ENCODE measurements at places on chromosomes 3 and 15.

- DNase-seq, result no peak
These were observed 42.2 kb downstream of the ZNF609 start for GRCh38 chr15:64502551-64502950.

DNA sequence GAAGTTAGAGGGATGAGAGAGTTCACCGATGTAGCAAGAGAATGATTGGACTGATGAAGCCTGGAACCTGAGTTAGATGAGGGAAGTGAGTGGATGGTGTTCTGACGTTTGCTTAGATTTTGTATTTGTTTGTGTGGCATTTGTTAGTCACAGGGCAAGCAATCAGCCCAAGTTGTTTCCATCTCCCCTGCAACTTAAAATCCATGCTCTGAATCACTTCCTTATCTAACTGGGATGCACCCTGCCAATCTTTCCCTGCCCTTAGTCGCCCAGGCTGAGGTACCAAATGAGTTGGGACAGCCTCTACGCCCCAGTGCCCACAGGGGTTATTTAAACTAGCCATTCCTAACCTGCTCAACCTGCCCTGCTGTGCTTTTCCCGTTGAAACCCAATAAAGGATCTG is 12.6 kb downstream of the PAQR5 start:
- DNase-seq, result no peak

DNA sequence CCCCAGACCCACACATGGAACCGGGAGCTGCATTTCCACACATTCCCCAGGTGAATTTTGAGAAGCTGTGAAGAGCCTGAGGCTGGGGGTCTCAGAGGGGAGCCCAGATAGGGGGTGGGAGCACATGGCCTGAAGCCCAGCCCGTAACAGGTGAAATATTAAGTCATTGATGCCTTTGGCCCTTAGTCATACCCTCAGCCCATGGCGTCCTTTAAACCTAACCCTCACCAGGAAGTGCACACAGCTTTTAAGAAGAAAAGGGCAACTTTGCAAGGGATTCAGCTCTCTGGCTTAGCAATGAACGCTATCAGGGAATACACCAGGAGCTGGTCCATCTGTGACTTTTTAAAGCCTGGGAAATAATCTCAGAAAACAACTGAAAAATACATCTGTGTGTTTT is 40.6 kb downstream of the WNT7A start:
- no peak for DNase-seq

DNA sequence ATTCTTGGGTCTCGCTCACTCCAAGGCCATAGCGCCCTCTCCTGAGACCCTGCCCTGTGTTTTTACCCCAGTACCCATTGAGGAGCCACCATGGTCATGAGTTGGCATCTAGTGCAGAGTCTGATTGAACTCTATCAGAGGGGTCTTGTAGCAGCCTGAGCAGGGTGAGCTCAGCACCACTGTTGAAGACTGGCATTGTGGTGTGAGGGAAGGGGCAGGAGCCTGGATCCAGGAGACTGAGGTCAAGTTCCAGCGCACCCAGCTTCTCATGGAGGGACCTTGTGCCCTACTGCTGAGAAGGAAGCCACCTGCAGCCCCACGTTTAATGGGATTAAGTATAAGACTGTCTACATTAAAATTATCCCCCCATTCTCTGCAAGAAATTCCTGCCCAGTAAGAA is 65.8 kb upstream of the LARS2 start:
- DNase-seq, result no peak

DNA sequence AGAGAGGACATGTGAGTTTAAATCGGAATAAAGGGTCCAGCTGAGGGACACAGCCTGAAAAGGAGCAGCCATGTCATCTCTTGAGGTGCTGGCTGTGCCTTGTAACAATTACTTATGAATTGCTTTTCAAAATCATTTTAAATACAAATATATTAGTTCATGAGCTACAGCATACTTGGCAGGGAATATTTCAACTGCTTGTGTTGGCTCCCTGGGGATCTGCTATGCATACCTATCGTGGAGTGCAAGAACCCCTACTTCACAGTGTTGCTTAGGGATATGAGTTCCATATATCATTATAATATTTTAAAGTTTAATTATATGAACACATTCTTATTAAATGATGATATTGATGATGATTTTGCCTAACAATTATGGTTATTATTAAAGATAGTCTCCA is 19.1 kb upstream of the P2RY14 start:
- no peak for DNase-seq

DNA sequence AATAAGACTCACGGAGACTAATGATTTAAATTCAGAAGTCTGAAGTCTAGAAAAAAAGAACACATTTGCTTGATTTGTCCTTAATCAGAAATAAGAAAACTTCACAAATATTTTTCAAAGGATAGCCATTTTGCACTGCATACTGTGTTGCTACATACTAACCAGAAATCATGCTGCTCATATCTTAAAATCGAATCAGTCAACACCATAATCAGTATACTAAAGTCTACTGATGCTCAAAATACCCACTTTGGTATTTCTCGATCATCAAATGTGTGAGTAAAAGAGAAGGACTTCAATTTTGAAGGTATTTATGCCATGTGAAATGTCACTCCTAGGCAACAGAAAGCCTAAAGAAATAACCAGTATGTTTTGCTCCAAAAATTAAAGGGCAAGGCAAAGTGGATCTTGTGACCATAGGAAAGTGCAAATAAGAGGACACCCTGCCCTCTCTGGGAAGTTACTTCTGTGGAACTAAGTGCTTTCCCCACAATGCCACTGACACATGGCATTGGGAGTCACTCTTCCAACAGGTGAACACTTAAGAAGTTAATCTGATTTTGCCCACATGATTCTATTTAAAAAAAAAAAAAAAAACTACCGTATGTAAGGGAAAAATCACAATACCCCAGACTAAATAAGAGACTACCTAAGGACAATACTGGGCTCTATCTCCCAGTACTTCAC is 2.7 kb downstream of the LRIG1 start:
- no peak for DNase-seq

DNA sequence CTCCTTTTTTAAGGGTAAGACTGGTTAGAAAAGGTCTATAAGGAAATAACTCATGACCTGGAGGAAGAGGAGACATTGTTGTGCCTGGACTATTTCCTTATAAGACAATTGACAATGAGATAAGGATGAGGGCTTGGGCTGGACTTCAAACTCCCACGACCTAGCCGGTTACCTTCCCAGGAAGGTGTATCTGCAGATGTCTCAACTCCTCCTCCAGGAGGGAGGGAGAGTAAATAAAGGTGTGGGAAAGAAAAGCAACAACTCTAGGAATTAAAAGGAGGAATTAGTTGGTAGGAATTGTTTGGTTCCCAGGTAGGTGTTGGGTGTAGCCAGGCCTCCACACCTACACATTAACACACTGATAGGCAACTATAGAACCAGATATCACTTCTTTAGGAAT is 97.8 kb upstream of the TBL1XR1 start:
- DNase-seq, result no peak

GRCh38 chr3:11254876-11255275 is 17.3 kb upstream of the ATG7 start:
- no peak for DNase-seq

- DNase-seq, result peak; percentile 5
These were observed 5.1 kb downstream of the ACAA1 start for GRCh38 chr3:38131621-38132369.

GRCh38 chr3:196662033-196662432 is 22.5 kb downstream of the NRROS start:
- DNase-seq, result no peak

- DNase-seq, result no peak
These were observed 224.6 kb downstream of the GREM1 start for GRCh38 chr15:32942401-32942841.

DNA sequence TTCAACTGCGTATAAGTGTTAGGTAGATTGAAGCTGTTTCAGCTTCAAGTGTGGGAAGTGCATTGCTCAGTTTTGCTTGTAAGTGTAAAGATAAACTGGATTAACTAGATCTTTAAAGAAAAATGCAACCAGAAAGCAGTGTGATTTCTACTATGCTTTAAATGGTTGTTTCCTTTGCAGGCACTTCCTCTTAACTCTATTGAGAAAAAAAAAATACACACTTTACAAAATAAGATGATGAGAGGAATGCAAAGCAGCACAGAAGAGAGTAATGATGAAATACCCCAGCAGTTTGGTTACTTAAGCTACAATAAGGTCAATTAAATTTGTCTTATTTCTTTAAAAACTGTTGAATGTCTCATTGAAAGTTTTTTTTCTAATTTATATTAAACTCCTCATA is 40.8 kb downstream of the DPH6 start:
- DNase-seq, result no peak

- DNase-seq, result no peak
These were observed 22.4 kb upstream of the CILP start for GRCh38 chr15:65233696-65234095.

DNA sequence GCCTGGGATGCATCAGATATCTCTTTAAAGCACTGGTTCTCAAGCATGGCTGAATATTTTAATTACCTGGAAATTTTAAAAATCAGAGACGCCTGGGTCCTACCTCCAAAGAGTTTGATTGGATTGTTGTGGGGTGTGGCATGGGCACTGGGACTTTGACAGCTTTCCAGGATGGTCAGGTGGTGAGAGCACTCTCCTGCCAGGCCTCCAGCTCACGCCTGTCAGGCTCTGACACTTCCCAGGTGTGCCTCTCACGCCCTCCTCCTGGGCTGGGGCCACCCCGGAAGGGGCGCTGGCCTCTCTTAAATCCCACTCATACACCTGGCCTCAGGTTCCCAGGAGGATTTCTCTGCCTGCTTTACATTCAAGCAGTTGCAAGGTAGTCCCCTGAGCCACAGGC is 48.5 kb downstream of the AMOTL2 start:
- no peak for DNase-seq

- DNase-seq, result no peak
These were observed 453.7 kb downstream of the NAALADL2 start for GRCh38 chr3:175312791-175313190.

- DNase-seq, result no peak
These were observed 6.2 kb downstream of the TMEM40 start for GRCh38 chr3:12752809-12753208.
